ENCODE measurements at places on chromosomes 2 and 18.
A peak's percentile ranks its signal among the peaks of the same experiment; 100 is the strongest.

- peak; percentile 87 for DNase-seq
These were observed 24.6 kb downstream of the NRP2 start for GRCh38 chr2:205706769-205707381.

- DNase-seq: no peak
These were observed 61.6 kb downstream of the BMP10 start for GRCh38 chr2:68809324-68810240.

DNA sequence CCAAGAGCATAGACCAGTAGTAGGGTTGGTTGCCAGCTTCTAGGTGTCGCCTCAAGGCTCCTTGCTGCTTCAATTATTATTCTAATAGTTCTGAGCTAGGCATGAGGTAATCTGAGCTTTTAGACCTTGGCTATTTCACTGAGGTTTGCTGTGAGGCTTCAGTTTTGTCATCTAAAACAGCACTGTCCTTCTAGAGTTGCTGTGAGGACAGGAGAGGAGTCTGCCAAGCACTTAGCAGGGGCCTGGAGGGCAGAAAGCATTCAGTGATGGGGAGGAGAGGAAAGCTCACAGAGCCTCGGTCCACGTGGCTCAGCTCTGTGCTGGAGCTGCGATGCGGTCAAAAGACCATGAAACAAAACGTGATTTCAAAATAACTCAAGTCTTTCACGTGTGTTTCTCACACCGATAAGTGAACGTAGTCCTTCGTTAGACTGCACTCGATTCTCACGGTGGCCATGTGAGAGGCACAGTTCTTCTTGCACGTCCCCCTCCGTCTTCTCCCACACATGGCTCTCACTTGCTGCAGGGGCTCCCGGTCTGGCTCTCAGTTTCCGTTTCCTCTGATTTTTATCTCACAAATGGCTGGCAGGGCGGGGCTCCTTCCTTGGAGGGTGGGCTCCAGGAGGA, 113.7 kb downstream of the B3GNT2 start:
- DNase-seq: no peak

DNA sequence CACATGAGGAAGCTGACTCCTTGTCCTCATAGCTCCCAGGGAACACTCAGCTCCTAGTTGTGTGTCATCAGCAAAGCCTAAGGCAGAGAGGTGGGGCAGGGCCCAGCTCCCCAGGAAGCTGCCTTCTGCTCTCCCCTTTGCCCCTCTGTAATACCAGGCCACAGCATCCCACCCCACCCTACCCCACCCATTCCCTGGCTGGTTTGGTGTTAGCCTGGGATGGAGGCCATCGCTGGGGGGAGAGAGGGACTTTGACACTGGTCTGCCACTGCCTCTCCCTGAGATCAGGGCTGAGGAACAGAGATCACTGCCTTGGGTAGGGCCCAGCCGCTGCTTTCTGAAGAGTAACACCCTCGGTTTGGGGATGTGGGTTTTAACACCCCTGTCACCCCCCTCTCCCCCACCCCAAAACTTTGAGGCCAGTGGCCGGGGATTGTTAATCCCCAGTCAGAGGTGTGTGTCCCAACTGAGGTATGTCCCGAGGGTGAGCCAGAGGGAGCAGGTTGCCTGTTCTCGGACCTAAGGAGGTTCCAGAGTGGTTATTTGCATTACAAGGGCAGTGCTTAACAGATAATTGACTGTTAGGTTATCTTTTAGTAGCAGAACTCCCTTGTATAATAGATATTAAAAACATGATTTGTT, 41.4 kb downstream of the TET3 start:
- no peak for DNase-seq

GRCh38 chr2:119694845-119695521, 16.0 kb downstream of the TMEM177 start:
- no peak for DNase-seq

DNA sequence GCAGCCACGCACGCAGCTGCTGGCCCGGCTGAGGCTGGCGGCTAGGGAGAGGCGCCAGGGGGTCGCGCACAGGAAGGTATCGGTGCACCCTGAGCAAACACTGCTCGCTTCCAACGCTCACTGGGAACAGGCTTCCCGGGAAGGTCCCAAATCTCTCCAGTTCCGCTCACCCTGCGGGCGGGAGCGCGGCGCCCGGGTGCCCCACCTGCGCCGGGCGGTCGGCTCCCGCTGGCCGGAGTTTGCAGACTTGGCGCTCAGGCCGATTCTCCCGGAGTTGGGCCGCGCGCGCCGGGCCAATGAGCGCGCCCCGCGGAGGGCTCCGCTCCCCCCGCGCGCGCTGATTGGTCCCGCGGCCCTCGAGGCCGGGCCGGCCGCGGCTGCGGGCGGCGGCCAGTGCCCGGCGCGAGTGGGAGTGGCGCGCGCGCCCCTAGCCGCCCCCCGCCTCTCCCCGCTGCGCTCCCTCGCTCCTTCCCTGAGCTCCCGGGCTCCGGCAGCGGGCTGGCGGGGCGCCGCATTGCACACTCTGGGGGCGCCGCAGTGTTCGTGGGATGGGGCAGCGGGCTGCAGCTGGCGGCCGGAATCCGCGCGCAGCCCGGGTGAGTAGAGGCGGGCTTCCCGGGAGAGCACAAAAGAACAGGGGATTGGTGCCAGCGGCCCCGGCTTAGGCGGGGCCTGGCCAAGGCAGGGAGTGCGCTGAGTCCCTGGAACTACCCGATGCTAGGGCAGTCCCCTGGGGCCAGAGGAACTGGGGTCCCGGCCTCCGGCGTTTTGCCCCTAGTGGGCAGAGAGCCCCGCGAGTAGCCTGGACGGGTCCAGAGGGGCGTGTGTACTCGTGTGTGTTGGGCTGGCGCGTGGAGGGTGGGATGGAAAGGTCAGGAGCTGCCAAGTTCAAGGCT, at the start of gene LYPD6:
TSS of gene LYPD6 (plus strand) at position 461 of the 896 bp plus-strand sequence. CDS start 107,122 bp downstream, outside the sequence.
- peak; percentile 6 for DNase-seq

GRCh38 chr2:160271171-160272086, 71.4 kb upstream of the ITGB6 start:
- DNase-seq: no peak

DNA sequence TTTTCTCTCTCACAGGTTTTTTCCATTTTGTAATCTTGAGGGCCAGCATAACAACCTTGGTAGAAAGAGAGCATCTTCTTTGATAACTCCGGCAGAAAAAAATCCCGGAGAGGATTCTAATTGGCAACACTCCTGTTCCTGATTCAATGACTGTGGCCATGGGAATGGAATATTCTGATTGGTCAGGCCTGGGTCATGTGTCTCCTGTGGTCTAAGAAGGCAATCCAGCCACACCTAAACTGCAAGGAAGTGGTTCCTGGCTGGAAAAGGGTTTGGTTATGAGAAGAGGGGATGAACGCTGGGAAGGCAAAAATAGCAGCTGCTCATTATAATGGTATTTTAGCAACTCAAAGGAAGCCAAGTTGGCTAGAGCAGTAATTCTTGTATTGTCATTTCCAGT, 24.8 kb upstream of the ZNF638 start:
- no peak for DNase-seq

- DNase-seq: no peak
These were observed 560 bp upstream of the DUSP2 start for GRCh38 chr2:96145848-96146152.

GRCh38 chr2:15043336-15044058, 411.0 kb downstream of the LRATD1 start:
- DNase-seq: no peak

DNA sequence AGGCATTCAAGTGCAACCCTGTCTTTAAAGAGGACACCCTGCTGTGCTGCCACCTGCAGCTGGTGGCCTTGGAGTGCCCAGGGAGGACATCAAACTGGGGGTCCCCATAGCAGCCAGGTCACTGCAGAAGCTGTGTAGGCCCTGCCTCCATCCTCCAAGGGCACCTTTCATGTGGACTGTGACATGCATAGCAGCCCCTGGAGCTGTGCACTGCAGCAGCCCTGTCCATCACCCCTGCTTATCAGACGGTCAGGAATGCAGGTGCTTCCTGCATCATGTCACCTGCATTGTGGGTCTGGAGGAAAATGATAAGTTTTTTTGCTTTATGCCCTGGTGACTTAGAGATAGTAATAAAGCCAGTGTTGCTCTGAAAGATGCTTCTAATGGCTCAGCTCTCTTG, 155.7 kb downstream of the DYSF start:
- no peak for DNase-seq

GRCh38 chr2:30934066-30934465, 126.8 kb upstream of the CAPN13 start:
- no peak for DNase-seq

DNA sequence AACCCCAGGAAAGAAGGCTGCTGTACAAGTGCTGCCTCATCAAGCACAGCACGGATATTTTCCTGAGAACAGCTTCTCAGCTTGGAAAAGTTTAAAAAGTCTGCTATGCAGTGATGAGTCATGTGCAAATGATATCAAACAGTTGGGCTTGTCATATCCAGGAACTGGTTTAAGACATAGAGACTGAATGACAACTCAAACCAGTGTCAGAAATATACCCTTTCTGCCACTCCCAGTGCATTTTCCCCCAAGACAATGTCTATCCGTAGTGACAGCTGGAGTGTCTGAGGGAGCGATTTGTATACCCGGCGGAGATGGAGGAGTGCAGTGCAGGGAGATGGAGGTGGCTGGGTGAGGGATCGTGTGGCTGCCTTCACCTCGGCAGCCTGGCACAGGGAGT, 28.2 kb downstream of the SOX11 start:
- DNase-seq: no peak

DNA sequence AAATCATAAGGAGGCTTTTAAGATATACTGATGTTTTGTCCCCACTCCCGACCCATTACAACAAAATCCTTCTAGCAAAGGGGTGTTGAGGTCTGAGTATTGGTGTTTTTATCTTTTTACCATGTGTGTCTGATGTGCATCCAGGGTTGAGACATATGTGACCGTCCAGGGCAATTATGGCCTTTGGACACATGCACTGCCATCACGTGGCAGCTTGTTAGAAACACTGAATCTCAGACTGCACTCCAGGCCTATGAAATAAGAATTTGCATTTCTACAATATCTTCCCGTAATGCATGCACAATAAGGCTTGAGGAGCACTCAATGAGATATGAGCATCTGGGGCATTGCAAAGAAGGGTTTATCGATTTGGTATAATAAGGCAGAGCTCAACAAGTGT, 235.1 kb upstream of the ZNF804A start:
- no peak for DNase-seq

- no peak for DNase-seq
These were observed 3.5 kb upstream of the IL1F10 start for GRCh38 chr2:113064281-113064680.

DNA sequence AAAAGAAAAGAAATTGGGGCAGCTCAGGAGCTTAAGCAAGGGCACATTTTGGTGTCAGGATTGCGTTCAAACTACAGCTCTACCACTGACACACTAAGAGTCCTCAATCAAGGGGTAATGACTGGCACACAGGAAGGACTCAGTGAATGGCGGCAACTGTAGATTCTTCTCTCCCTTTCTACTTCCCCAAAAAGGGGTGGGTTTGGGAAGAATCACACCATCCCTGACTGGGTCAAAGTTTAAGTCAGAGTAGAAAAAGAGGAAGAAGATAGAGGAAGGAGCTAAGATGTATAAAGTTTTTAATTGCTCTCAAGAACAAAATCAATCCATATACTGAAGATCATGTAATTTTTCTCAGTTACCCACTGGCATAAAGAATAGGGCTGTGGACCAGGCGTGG, 2.6 kb downstream of the NLRC4 start:
- no peak for DNase-seq

DNA sequence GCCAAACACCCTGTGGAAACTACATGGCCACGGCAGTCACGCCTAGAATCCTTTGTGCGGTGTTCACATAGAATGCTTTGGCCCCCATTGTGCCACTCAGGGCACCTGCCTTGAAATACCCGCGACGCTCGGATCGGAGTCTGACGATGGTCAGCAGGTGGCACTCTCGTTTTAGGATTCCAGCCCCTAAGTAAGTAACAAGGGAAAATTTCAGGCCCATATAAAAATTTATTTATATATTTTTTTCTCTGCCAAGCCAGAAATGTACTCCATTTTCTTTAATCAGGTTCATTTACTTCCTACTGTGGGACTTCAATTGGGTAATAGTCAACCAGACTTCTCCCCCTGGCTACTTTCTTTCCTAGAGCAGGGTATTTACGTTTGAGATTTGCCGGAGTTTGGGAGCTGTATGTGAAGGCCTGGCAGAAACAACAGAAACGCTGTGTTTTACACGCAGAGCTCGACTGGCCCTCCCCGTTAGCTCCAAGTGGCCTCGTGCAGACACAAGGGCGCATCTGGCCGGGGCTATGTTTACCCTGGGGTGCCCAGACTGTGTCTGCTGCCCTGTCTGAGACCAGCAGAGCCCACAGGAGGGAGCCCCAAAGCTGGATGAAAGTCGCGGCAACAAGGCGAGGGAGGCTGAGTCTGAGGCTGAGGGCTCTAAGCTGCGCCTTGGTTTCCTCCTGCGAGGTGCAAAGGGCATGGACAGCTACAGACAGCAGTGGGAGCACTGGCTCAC, 41.6 kb downstream of the LRRC30 start:
- DNase-seq: peak; percentile 50

GRCh38 chr18:45039376-45039775, 358.7 kb downstream of the SETBP1 start:
- DNase-seq: no peak

DNA sequence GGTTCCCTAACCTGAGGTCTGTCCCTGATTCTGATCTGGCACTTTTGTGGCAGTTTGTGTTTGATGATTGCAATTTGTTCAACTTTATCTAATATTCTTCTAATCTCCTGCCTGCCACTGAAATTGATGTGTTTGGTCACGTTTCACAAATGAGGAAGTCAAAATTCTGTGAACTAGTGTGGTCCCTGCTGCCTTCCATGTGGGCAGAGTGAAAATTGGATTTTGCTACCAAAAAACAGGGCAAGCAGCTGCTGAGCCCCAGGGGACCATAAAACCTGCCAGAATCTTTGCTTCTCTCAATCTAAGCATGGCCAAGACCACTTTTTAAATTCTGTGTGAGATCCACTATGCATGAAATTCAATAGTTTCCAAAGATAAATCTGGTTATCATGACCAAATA, 195.5 kb upstream of the CYRIA start:
- no peak for DNase-seq

- no peak for DNase-seq
These were observed 189.3 kb downstream of the ANAPC1 start for GRCh38 chr2:111694700-111695101.

GRCh38 chr2:239267288-239267951, 133.4 kb downstream of the HDAC4 start:
- no peak for DNase-seq

- DNase-seq: no peak
These were observed 2.3 kb downstream of the INHBB start for GRCh38 chr2:120348134-120348736.
